G401 (cell line): ENCODE measurements at places on chromosomes 3 and 15. TPM values are rescaled to one million over a fixed set of nuclear protein-coding genes. Genes with fewer than 3 reads are reported as not detected.

DNA sequence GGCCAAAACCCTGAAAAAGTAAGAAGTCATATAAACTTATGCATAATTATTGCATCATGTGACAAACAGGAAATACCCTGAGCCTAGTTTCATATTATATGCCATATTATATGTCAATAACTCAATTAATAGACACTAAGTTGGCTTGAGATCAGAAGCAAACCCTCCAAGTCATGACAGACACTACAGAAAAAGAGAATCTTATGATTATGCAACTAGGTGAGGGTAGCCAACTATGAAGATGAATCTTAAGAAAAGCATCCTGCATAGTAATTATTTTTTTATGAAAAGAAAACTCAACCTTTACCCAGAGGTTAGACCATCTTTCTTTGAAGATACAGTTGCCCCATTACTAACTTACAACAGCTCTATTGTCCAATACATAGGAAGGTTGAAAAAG is 192.4 kb upstream of the VEPH1 start:
- DNase-seq, result no peak

GRCh38 chr3:194817936-194818335 is 132.3 kb downstream of the FAM43A start:
- no peak for DNase-seq

DNA sequence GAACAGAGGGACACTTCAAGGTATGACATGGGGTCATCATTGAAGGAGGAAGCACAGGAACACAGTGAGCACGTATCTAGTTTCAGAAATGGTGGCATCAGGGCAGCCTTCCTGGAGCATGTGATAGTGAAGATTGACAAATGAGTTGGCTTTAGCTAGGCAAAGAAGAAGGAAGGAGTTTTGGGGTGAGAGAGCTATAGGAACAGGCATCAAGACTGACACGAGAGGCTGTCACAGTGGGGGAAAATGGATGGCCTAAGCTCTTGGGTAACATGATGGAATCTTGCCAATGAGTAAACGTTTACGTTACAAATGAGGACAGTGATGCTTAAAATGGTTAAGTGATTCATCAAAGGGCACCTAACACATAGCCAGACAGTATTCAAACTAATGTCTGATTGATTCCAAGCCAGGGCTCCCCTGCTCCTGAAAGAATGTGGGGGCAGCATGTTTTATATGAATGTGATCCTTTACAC is 23.1 kb upstream of the GPR171 start:
- DNase-seq, result no peak

DNA sequence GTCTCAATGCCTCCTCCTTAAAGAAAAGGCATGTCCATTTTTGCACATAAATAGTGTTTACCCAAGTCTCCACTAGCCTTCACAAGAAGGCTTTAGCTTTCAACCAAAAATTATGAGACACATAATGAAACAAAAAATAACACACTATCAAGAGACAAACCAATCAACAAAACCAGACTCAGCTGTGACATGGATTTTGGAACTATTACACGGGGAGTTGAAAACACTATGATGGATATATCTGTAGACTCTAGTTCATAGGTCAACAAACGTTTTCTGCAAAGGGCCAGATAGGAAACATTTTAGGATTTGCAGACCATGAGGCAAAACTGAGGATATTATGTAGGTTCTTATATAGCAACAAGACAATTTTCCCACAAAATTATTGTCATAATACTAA is 24.9 kb downstream of the MYL3 start:
- DNase-seq, result no peak

DNA sequence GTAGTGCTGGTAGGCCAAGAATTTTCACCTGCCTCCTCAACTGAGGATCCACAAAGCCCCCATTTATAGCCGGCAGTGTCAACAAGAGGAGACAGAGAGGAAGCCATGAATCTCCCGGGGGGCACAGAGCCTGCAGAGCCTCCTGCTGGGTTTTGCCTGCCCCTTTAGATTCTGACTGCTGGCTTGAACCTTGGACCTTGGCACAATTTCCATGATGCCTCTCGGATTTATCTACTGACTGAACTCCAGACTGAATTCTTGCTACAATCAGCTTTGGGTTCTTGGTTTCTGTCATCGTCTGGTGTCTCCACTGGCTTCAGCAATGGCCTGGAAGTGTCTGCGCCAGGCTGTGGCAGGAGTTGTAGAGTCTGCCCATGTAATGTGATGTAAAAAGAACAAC is 80.7 kb downstream of the GPR156 start:
- no peak for DNase-seq

DNA sequence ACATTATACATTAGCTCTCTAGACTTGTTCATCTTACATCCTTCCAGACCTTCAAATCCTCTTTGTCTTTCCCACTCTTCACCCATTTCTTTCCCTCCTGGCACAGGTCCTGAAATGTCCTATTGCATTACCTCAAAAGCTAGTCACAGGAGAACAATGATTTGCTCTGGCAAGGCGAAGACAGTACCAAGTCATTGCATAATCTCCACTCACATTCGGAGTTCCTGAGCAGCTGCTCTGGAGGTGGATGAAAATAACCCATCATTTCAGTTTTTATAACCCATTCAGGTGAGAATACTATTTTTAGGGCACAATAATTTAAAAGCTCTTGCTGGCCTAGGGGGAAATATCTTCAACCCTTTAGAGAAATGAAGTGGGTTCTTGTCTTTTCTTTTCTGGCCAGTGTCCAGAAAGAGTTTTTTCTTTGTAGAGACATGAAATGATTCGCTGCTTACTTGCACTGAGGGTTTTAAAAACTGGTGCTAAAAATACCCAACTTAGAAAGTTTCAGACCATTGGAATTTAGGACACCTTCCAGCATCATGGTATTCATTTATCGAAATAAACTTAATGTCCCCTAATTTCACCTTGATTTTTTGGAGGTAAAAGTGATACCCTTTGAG is 23.4 kb upstream of the DYNC1LI1 start:
- peak; percentile 23 for DNase-seq

GRCh38 chr3:154718053-154718452 is 288.1 kb upstream of the GPR149 start:
- DNase-seq, result no peak

GRCh38 chr15:42553554-42553953 is 4.9 kb downstream of the HAUS2 start:
- DNase-seq, result no peak

The UROC1 gene
- total RNA-seq, result not detected in 2 replicates

The CRYBG3 gene
- 0.17 TPM in 1 of 2 replicates, not detected in the other for total RNA-seq

The TEX9 gene
- 6.4 and 10.8 TPM in 2 replicates for total RNA-seq

The GOLGA6L10 gene
- total RNA-seq, result 0.47 and 0.98 TPM in 2 replicates

The BOC gene
- total RNA-seq, result not detected in 2 replicates

The ITIH1 gene
- total RNA-seq, result not detected in 2 replicates
